Osteocyte (in vitro differentiated cells): ENCODE measurements at places on chromosomes 5 and 9. TPM values are rescaled to one million over a fixed set of nuclear protein-coding genes. Genes with fewer than 3 reads are reported as not detected.
A peak's percentile ranks its signal among the peaks of the same experiment; 100 is the strongest.

DNA sequence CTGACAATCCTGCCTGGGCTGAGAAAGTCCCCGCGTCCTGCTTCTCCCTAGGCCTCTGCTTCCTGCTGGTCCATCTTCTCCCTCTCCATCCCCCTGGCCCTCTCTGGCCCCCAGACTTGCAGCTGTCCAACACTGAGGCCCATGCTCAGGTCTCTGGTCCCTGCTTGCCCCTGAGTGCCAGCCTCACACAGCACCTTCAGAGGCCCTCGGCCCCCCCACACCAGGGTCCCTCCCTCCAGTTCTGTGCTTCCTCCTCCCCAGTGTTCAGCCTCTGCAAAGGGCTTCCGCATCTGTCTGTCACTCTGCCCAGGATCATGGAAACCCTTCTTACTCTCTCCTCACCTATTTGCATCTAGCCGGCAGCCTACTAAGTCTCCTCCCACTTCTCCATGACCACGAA lies 62.4 kb upstream of the CTSL start:
- DNase-seq, result no peak
- H3K4me1 ChIP-seq, result peaks cover 33% of the 10 kb centered on the region
- H3K27me3 ChIP-seq, result no peaks in the 10 kb centered on the region
- H3K36me3 ChIP-seq, result peaks cover 59% of the 10 kb centered on the region
- H3K4me3 ChIP-seq, result no peak overlapping the region
- H3K27ac ChIP-seq, result peak overlapping the region; percentile 87

- no peak for DNase-seq
- no peak overlapping the region for H3K27ac ChIP-seq
- H3K4me3 ChIP-seq, result no peak overlapping the region
- H3K36me3 ChIP-seq, result no peaks in the 10 kb centered on the region
- peaks cover 4% of the 10 kb centered on the region for H3K4me1 ChIP-seq
- peaks cover 35% of the 10 kb centered on the region for H3K27me3 ChIP-seq
Measured at GRCh38 chr5:126236994-126237393, 186.2 kb upstream of the GRAMD2B start.

GRCh38 chr5:158142156-158142555 lies 283.2 kb upstream of the CLINT1 start:
- peaks cover 5% of the 10 kb centered on the region for H3K27me3 ChIP-seq
- H3K27ac ChIP-seq, result no peak overlapping the region
- no peaks in the 10 kb centered on the region for H3K36me3 ChIP-seq
- DNase-seq, result no peak
- no peak overlapping the region for H3K4me3 ChIP-seq
- peaks cover 6% of the 10 kb centered on the region for H3K4me1 ChIP-seq

DNA sequence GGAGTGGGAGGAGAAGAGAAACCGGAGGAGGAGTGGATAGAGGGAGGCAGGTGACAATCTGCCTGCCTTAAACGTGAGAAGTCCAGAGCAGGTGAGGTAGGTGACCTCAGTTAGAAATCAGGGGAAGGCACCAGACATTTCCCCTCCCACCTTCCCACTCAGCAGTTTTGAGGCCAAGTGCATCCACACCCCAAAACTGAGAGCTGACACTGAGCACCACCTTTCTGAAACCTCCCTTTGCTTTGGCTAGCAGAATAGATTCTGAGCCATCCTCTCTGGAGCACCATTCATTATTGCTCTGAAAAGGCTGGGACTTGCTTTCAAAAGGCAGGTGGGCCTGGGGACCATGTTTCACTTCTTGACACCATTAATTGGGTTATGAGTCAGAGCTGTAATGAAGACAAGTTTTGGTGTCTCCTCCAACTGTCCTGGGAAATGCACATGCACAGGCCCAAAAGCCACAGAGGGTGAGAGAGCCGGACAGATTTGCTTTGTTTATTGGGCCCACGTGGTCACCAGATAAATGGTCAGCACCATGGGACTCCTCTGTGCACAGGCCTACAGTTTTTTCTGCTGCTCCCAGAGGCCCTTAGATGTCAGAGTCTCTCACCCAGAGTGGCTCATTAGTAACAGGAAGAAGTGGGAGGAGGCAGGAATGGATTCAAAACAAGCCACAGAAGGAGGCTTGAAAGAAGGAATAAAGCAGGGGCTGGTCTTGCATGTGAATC lies 314.7 kb downstream of the TLE1 start:
- H3K4me3 ChIP-seq, result no peak overlapping the region
- H3K36me3 ChIP-seq, result no peaks in the 10 kb centered on the region
- no peaks in the 10 kb centered on the region for H3K27me3 ChIP-seq
- no peak for DNase-seq
- no peak overlapping the region for H3K27ac ChIP-seq
- no peaks in the 10 kb centered on the region for H3K4me1 ChIP-seq

DNA sequence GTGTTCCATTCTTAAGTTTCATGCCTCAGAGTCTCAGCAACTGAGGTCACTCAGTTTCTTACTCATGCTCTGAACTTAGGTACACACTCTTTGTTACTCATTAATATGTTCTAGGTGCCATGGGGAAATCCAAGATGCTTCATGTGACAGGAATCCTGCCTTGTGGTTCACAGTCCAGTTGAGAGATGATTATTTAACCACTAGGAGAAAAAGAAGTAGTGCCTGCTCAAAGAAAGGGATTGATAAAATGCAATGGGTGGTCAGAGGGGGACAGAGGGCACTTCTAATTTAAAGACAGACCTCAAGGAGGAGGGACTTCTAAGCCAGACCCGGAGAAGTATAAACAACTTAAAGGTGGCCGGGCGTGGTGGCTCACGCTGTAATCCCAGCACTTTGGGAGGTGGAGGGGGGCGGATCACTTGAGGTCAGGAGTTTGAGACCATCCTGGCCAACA lies 69.0 kb downstream of the UGCG start:
- H3K36me3 ChIP-seq, result no peaks in the 10 kb centered on the region
- DNase-seq, result no peak
- H3K27me3 ChIP-seq, result no peaks in the 10 kb centered on the region
- peaks cover 20% of the 10 kb centered on the region for H3K4me1 ChIP-seq
- peak overlapping the region; percentile 15 for H3K27ac ChIP-seq

DNA sequence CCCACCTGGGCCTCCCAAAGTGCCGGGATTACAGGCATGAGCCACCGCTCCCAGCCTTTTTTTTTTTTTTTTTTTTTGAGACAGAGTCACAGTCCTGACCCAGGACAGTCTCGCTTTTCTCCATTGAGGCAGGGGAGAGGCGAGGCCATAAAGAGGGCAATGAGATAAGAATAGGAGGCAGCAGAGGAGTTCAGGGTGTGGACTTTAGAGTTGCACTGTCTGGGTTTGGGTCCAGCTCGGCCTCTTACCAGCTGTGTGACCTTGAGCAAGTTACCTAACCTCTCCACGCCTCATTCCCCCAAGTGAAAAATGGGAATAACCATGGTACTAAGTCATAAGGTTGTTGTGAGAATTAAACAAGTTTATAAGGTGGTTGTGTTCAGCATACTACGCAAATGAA lies 24.6 kb upstream of the ANKH start:
- H3K36me3 ChIP-seq, result no peaks in the 10 kb centered on the region
- peaks cover 16% of the 10 kb centered on the region for H3K27me3 ChIP-seq
- H3K4me3 ChIP-seq, result no peak overlapping the region
- H3K4me1 ChIP-seq, result peaks cover 7% of the 10 kb centered on the region

Gene AMBP
- total RNA-seq, result not detected in 2 replicates

Gene SPINK13
- total RNA-seq, result not detected in 2 replicates

Gene PRSS3
- total RNA-seq, result not detected in 2 replicates

Gene MORN5
- total RNA-seq, result not detected in 2 replicates

Gene GABBR2
- total RNA-seq, result not detected in 2 replicates

Gene CSF1R
- 1.1 and 1.2 TPM in 2 replicates for total RNA-seq

Gene FBLL1
- total RNA-seq, result 3.8 and 4.6 TPM in 2 replicates
